Hematopoietic multipotent progenitor cell treated with erythropoietin and hydrocortisone succinate and interleukin-3 and kit ligand, for 17 days (in vitro differentiated cells): ENCODE measurements at places on chromosomes 7 and 10.

DNA sequence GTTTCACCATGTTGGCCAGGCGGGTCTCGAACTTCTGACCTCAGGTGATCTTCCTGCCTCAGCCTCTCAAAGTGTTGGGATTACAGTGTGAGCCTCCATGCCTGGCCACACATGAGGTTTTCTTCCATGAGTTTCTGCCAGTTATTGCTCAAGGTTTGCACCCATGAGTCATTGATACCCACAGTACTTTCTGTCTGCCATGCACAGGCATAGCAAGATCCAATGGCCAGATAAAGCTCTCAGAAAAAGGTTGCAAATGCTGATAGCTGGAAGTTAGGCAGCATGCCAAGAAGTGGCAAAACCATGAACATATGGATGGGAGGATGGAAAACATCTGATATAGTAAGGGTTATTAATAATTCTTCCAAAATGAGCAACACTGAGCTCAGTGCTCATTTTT, 298.7 kb upstream of the NRG3 start:
- DNase-seq: no peak

- DNase-seq: no peak
Measured at GRCh38 chr7:46932676-46933424, 649.1 kb downstream of the TNS3 start.

GRCh38 chr7:155956977-155957376, 144.7 kb upstream of the SHH start:
- no peak for DNase-seq

DNA sequence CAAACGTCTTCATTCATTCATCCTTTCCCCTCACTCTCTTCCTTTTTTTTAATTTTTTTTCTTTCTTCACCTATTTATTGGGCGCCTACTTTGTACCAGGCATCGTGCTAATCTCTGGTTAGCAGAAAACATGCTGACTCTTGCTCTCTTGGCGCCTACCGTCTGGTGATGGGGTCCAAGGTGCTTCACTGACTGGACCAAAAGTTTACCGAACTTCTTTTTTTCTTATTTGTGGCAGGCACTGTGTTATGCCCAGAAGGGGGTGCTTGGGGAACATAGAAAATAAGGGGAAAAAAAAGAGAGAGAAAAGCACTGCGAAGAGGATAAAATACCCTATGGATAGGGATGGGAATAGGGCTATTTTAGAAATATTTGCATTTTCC, 505 bp upstream of the FAM204A start:
- DNase-seq: no peak

GRCh38 chr7:133572843-133573242, 320.0 kb downstream of the EXOC4 start:
- DNase-seq: no peak

- DNase-seq: no peak
Measured at GRCh38 chr10:121157998-121158397, 306.8 kb downstream of the WDR11 start.

DNA sequence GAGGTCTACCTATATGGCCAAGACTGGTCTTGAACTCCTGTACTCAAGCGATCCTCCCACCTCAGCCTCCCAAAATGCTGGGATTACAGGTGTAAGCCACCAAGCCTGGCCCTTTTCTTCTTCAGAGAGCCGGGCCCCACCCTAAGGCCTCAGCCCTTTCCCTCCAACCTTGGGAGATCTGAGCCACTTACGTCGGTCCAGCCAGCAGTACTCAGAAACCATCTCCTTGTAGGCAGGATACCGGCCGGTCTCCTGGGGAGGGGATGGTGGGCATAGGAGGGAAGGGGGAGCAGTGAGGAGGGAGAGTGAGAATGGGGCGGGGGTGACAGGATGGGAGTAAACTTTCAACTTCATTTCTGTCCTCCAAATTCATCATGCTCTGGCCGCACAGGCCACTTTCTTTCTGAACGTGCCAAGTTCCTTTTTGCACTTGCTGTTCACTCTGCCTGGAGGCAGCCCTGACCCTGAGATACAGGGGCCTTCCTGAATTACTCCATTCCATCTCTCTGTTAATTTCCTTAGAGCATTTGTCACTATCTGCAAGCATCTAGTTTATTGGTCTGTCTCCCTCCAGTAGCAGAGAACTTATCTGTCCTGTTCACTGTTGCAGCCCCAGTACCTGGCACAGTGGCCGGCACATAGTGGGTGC, 10.4 kb downstream of the PDZD7 start:
- DNase-seq: no peak

- no peak for DNase-seq
Measured at GRCh38 chr10:48464871-48465736, 139.8 kb downstream of the ARHGAP22 start.

- no peak for DNase-seq
Measured at GRCh38 chr10:132134241-132135052, 52.3 kb upstream of the DPYSL4 start.

GRCh38 chr7:130566898-130567280, 75.0 kb downstream of the MEST start:
- DNase-seq: no peak

- no peak for DNase-seq
Measured at GRCh38 chr10:71077143-71077581, 135.2 kb upstream of the UNC5B start.

- DNase-seq: no peak
Measured at GRCh38 chr10:48277093-48277492, 2.6 kb upstream of the FRMPD2 start.

DNA sequence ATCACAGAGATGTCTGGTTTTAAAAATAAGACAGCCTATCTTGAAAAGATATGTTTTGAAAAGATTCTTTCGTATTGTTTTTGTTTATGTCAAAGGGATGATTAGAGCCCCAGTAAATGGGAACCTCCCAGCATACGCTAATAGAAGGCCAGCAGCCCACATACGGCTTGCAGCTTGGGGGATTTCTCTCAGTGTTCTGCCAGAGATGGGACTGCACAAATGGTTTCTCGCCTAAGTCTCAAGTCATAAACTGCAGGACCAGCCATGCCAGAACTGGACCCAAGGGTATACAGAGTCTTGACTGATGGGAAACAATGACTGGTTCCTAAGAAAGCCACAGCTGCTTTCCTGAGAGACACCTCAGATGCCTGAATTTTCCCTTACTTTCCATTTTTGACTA, 306.9 kb upstream of the DGKB start:
- no peak for DNase-seq
